ENCODE measurements at places on chromosomes 5 and 9.
A peak's percentile ranks its signal among the peaks of the same experiment; 100 is the strongest.

GRCh38 chr5:83657807-83658525 lies 62.7 kb downstream of the HAPLN1 start:
- DNase-seq = no peak

- no peak for DNase-seq
These were observed 212.2 kb downstream of the PCSK1 start for GRCh38 chr5:96220610-96221390.

DNA sequence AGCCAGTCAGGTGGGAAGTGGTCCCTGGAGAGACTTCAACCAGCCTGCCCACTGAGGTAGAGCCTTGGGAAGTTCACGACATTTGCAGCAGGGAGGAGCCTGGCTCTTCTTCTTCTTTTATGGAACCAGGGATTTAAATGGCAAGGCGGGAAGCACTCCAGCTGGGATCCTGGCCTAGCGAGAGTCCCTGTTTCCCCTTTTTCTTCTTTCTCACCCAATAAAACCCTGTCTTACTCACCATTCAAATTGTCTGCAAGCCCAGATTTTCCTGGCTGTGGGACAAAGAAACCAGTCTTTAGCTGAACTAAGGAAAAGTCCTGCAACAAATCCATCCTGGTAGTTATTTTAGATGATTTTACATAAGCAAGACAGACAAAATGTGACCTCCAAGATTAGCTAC lies 503.7 kb downstream of the CDH10 start:
- no peak for DNase-seq

- DNase-seq = no peak
These were observed 29.5 kb downstream of the MTAP start for GRCh38 chr9:21831841-21832509.

GRCh38 chr9:1880038-1880565 lies 135.0 kb upstream of the SMARCA2 start:
- no peak for DNase-seq

GRCh38 chr9:7089406-7090193 lies 331.8 kb downstream of the KDM4C start:
- DNase-seq = no peak

DNA sequence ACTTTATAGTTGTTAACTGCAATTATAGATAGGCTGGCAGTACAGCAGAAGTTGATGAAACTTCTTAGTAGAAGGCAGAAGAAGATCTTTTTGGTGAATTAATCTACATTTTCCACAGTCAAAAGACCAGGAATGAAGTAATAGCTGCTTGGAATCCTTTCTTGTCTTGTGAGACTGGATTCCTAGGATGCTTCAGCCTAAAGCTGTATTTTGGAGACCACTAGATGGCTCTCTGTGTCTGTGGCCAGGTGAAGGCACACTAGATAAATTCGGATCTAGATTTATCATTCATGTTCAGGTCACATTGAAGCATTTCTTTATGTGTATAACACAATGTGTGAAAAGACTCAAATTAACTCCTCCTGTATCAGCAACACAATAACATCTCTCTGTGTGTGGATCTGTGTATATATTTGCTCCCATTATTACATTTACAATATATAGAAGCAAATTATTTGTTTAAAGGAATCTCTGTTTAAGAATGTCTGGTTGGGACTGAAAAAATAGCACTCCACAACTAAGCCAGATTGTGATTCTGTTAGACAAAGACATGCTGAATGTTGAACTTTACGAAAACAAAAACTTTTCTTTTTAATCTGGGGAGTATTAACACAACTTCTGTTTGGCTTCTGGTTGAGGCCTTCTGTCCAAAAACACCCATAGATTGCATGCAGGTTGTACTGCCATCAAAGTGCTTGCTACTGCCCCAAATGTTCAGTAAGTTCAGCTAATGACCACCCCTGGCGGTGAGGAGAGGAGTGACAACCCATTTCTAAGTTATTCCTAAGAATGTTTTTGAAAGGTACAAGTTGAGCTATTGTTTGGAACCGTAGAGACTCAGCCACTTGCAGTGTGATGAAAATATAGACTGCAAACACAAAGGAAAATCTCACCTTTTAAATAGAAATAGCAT lies 10.6 kb downstream of the GRIN3A start:
- no peak for DNase-seq

GRCh38 chr5:40960037-40960436 lies 50.7 kb downstream of the C7 start:
- no peak for DNase-seq

DNA sequence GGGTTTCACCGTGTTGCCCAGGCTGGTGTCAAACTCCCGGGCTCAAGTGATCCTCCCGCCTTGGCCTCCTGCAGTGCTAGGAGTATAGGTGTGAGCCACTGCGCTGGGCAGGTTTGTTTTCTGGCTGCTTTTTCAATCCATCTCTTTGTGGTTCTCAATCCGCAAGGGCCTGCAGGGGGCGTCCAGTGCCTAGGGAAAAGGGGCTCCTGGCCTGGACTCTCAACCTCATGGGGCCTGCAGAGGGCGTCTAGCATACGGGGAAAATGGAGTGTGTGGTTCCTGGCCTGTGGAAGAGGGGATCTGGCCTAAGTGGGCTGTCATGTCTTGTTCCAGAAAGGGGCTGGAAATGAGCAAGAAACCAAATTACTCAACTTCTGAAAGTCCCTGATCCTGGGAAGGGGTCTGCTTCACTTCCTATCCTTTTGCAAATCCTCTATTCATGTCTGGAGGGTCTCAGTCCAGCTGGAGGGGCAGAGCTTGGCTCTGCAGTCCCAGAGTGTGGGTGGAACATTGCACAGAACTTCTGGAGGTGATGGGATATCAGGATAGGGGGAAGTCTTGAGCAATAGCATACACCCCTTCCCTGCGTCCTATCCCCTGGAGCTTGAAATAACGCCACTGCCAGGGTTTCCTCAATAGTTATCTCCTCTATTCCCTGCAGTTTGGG lies 12.7 kb upstream of the CCL27 start:
- DNase-seq = peak; percentile 71

GRCh38 chr9:38423973-38424843 lies at the start of gene IGFBPL1:
IGFBPL1 (minus strand) TSS chr9:38424454; CDS start chr9:38424424, 30 bp downstream.
- DNase-seq = peak; percentile 51

DNA sequence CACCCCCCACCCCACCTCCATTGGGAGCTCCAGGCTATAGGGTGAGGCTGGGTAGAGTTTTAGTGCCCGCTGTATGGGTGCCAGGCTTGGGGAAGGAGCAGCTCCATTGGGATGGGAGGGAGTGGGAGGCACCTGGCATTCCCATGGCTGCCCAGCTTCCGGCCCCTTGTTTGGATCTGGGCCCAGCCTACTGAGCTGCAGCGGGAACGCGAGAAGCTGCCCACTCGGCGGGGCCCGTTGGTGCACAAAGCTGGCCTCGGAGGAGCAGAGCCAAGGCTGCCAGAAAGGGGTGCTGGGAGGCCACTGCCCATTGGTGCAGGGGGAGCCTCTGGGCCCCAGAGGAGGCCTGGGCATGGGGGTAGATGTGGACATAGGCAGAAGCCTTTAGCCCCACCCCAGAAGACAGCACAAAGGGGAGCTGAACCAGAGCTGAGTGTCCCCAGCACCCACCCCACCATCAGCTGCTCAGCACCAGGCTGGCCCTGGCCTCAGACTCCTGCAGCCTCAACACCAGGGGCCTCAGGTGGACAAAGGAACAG lies 4.4 kb downstream of the LCN9 start:
- no peak for DNase-seq

DNA sequence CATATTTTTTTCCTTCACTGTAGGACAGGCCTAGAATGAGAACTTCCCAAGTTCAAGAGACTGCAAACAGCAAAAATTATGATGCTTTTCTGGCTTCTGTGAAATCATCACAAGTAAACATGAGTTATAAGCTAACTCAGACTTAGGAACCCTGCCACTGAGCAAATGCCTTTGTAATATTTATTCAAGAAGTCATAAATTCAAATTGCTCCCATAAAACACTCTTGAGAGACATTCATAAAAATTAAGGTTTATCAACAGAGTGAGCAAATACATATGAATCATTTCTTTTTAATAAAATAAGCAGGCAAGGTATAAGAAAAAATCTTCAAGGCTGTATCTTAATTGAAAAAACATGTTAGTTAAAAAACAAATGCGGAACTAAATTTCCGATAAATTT lies 124.2 kb downstream of the GNA14 start:
- DNase-seq = no peak

GRCh38 chr9:34380511-34381315 lies 4.0 kb upstream of the MYORG start:
- DNase-seq = peak; percentile 67

GRCh38 chr9:78031893-78032729 lies 500 bp upstream of the GNAQ start:
- DNase-seq = peak; percentile 90

GRCh38 chr5:71832812-71833715 lies 114.0 kb downstream of the CARTPT start:
- no peak for DNase-seq

DNA sequence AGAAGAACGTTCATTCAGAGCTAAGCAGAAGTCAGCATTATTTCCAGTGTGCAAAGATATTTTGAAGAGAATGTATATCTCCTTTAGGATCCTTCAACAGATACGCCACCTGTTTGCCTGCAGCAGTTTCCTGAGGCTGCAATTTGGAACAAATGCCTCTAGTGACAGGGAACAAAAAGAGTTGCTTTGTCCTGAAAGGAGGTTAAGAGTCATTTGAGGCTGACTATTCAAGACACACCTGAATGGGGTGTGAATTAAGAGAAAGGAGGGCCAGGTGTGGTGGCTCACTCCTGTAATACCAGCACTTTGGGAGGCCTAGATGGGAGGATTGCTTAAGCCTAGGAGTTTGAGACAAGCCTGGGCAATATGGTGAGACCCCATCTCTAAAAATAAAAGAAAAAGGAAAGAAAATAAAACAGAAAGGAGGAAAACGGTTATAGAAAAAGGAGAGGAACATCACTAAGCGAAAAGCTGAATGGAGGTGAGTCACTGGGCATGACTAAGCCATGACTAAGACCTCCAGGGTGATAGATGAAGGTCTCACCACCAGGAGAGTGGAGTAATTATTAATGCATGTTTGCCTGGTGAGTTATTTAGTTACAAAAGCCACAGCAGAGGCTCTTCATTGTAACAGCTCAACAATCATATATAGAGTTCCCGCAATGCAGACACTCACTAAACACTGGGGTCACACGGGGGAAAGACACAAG lies 255.2 kb upstream of the TNC start:
- no peak for DNase-seq

- no peak for DNase-seq
These were observed 54.1 kb downstream of the RASGEF1C start for GRCh38 chr5:180154821-180155364.

- DNase-seq = no peak
These were observed 46.4 kb downstream of the ANXA2R start for GRCh38 chr5:42993516-42994245.

- DNase-seq = no peak
These were observed 63.1 kb downstream of the UGCG start for GRCh38 chr9:111959468-111960359.

DNA sequence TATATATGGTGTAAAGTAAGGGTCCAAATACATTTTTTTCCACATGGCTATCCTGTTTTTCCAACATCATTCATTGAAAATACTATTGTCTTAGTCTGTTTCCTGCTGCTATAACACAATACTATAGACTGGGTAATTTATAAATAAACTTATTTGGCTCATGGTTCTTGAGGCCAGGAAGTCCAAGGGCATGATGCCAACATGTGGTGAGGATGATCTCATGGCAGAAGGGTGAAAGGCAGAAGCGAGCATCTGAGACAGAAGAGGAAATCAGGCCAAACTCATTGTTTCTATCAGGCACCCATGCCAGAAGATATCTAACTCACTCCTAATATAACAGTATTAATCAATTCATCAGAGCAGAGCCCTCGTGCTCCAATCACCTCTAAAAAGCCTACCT lies 42.6 kb downstream of the ANKRD55 start:
- DNase-seq = no peak

DNA sequence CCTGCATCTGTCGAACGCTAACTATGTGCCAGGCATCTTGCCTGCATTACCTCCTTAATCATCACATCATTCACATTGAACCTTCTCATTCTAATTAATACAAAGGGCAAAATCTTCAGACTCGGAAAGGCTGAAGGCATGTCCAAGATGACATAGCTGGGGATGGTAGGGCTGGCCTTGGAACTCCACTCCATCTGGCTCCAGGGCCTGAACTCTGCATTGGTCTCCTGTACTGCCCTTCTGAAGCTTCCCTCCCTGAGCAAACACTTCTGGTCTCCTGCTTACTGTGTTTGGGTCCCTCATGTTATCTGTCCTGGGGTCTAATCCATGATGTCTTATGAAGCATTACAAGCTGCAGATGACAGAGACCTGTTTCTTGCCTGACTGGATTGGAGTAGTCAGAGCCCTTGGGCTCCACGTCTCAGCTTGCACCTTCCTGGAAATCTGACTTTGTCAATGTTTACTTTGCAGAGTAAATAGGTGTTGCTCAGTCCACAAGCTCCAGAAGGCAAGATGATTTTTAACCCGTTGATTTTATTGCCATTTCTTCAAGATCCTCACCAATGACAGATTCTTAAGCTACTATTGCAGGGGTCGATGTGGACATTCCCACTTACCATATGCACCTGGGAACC lies 106.1 kb downstream of the GALNT10 start:
- DNase-seq = no peak

DNA sequence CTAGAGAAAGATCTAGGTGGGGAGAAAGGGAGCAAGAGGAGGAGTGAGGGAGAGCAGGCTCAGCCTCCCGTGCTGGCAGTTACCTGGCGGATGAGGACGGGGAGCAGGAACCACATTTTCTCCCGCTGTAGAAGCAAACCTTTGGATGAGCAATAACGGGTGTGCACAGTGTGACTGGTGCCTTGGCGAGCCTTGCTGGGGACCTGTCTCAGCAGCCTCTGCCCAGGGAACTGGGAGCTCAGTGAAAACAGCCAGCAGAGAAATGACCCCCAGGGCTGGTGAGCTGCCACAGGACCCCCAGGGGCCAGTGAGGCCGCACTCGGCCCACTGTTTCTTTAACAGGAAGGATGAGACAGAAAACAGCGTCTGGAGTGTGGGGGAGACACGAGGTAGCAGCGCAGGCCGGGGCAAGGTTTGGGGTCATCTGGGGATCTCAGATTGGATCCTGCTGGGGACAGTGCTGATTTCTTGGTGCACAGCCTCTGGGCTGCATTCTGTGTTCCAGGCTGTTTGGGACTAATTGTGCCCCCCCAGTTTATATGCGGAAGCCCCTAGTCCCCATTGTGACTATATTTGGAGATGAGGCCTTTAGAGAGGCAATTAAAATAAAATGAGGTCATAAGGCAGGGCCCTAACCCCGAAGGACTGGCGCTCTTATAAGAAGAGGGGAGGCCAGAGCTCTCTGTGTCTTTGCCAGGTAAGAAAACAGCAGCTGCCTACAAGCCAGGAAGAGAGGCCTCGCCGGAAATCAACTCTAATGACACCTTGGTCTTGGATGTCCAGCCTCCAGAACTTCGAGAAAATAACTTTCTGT lies 118.8 kb upstream of the PHYKPL start:
- no peak for DNase-seq

GRCh38 chr5:2833556-2833955 lies 82.1 kb upstream of the IRX2 start:
- DNase-seq = no peak

- DNase-seq = no peak
These were observed 26.6 kb upstream of the OR2K2 start for GRCh38 chr9:111356481-111357244.

DNA sequence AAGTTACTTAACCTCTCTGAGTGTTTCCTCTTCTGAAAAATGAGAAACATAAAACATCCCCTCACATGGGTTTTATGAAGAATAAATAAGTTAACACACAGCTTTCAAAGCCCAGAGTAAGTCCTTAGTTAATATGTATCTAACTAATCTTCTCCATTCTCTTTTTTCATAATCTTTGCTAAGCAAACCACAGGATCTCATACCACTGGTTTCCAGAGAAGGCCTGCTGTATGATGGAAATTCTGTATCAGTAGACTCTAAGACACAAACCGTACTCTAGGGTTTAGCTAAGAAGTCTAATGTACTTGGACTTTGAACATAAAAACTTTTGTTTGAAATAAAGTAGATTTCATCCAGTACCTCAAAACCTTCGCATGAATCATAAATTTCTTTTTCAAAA lies 307.9 kb downstream of the SPOCK1 start:
- DNase-seq = no peak

All from neuronal stem cell (in vitro differentiated cells).